ENCODE measurements at places on chromosomes 4 and X.
A peak's percentile ranks its signal among the peaks of the same experiment; 100 is the strongest.

- DNase-seq = no peak
These were observed 93.6 kb upstream of the SMAD1 start for GRCh38 chr4:145388043-145388442.

- no peak for DNase-seq
These were observed 529.6 kb upstream of the SPANXN1 start for GRCh38 chrX:144717682-144718081.

GRCh38 chr4:6959261-6959660 lies 49.6 kb downstream of the TBC1D14 start:
- DNase-seq = no peak

GRCh38 chr4:57080781-57081650 lies 29.2 kb downstream of the IGFBP7 start:
- no peak for DNase-seq

DNA sequence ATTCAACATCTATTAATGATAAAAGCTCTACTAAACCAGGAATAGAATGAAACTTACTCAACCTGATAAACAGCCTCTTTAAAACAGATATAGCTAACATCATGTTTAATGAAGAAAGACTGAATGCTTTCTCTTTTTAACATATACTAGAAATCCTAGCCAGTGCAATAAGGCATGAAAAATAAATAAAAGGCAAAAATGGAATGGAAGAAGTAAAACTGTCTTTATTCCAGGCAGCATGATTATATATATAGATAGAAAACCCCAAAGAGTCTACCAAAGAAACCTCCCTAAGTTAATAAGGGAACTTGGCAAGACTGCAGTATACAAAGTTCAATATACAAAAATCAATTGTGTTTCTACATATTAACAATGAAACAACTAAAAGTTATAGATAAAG lies 25.5 kb downstream of the WDFY3 start:
- DNase-seq = no peak

- no peak for DNase-seq
These were observed 113.2 kb downstream of the ENOX2 start for GRCh38 chrX:130789793-130790192.

GRCh38 chr4:55018521-55018920 lies 106.9 kb downstream of the KDR start:
- DNase-seq = no peak

GRCh38 chr4:146333187-146333894 lies 119.0 kb downstream of the REELD1 start:
- DNase-seq = no peak

DNA sequence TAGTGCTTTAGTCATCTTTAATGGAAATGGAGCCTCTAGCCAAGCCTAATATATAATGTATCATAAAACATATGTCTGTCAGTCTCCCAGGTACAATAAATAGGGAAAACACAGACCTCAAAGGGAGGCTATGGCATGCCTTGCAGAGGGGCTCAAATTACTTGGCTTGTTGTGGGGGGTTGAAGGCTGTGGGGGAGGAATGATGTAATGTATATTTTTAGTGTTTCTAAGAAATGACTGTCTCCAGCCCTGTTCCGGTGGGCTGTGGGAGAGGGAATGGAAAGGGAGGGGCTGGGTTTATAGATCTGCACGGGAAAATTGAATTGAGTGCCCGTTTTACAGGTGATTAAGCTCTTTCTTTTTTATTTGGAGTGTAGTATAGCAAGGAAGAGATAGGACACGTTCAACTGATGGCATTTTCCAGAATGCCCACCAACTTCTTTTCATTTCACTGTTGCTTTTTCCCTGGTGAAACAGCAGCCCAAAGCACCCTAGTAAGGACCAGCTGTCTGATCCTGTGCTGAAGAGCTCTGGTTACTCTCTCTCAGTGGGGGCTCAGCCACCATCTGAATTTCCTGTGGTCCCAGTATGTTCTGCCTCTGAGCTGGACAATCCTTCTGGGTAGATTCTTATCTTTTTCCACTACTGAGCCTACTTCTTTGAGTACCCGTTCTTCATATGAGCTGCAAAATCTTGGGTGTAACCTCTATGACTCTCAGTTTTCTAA lies 220.7 kb upstream of the CASK start:
- DNase-seq = no peak

GRCh38 chrX:7184816-7185215 lies 36.9 kb upstream of the PUDP start:
- no peak for DNase-seq

GRCh38 chr4:151807220-151807619 lies 46.4 kb upstream of the GATB start:
- DNase-seq = no peak

DNA sequence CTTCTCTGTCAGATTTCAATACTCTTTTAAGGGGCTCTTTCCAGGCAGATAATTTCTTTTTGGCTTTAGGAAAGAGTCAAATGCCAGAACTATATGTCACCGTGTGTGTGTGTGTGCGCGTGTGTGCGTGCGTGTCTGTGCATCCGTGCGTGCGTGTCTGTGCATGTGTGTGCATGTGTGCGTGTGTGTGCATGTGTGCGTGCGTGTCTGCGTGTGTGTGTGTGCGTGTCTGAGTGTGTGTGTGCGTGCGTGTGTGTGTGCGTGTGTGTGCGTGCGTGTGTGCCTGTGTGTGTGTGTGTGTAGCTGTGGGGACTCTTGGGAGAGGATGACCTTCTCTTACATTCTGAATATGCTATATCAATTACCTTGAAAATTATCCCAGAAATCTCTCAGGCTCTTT lies 441.6 kb downstream of the SLITRK2 start:
- no peak for DNase-seq

- no peak for DNase-seq
These were observed 3.8 kb downstream of the MBTPS2 start for GRCh38 chrX:21843179-21843578.

- no peak for DNase-seq
These were observed 12.8 kb upstream of the SLITRK4 start for GRCh38 chrX:143648705-143649104.

DNA sequence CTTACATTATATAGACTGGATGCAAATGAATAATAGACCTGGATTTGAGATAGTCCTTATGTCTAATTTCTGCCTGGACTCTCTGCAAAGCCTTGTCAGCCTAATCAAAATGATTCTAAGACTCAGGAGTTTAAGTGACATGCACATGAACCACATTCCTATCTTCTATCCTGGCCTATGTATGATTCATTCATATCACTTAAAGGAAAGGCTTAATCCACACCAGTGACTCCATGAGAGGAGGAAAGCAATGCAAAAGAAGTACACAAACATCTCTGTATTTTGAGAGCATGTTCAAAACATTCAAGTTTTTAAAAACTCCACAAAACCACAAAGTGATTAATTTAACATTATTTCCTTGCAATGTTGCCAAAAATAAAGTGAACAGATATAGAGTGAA lies 14.6 kb downstream of the AMOT start:
- DNase-seq = no peak

- DNase-seq = no peak
These were observed 65.9 kb upstream of the MAOA start for GRCh38 chrX:43590150-43590549.

DNA sequence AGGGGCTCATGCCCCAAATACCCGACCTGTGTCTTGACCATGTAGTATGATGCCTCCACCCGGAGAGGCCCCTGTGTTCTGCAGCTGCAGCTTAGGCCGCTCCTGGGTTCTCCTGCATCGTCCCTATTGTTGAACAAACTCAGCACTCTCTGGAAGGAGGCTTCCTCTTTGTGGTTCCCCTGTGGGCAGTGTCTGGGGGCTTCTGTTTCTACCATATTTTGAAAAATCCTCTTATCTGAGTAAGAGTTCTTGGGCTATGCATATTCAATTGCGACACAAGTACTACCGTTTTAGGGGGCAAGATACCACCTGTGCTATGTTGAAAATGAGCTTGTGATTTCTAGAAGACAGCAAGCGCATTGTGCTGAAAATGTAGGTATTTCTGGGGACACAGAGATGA lies 276.6 kb downstream of the DHRSX start:
- no peak for DNase-seq

- peak; percentile 21 for DNase-seq
These were observed 566 bp downstream of the CORIN start for GRCh38 chr4:47837094-47837907.

DNA sequence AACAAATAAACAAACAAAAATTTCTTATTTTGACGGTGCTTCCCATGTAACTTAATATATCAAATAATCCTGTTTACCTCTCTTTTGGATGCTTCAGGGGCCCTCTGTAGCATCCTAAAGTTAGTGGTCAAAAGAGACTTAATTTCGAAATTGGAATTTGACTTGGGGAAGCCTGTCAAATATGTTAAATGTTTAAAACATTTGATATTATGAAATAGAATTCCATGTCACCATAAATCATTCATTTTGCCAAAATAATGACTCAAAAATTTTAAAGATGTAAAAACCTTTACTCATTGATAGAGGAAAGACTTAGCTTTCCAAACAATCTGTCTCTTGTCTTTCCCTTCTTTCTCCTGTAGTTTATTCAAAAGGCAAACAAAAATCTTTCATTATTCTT lies 20.6 kb upstream of the TEX13A start:
- no peak for DNase-seq

- no peak for DNase-seq
These were observed 245.2 kb upstream of the SMIM31 start for GRCh38 chr4:164508771-164509170.

DNA sequence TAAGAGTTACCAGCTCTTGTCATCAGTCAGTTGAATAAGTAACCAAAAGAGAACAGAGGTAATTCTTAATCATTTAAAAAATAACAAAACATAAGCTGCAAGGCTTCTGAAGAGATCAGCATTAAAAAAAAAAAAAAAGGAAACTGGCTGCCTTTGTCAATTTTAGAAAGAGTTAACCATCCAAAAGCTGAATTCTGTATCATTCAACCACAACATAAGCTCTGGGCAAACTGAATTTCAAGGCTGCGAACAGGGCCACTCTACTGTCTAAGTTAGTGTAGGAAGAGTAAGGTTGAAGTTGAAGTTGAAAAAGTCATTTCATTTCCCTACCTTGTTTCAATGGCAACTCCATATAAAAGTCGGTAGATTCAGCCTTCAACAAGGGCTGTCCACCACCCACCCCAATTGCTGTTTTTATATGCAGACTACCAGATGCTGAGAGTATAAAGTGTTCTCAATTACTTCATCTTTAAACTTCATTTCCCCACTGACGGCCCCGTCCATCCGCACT lies 1.1 kb upstream of the LIN54 start:
- DNase-seq = no peak

DNA sequence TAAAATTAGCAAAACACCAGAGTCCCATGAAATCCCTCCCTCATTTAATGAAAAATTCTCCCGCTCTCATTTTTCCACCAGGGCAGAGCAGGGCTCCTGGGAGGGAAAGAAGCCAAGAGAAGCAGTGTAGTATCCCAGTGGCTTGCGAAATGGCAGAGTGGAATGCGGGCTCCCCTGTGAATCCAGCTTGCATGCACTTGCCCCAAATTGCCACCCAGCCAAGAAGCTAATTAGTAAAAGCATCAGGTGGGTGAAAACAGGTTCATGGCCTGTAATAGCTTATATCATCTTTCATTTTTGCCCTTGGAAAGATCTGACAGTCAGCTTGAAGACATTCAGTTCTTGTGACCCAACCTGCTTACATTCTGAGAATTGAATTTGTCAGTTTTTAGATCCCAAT lies 10.1 kb downstream of the AMOT start:
- no peak for DNase-seq

- DNase-seq = no peak
These were observed 363.5 kb downstream of the BCOR start for GRCh38 chrX:39734174-39734776.

- no peak for DNase-seq
These were observed 104.1 kb downstream of the FSTL5 start for GRCh38 chr4:162059656-162060055.

- DNase-seq = no peak
These were observed 90.8 kb upstream of the PPP2R3B start for GRCh38 chrX:477441-478012.

GRCh38 chrX:39930786-39931528 lies 166.8 kb downstream of the BCOR start:
- DNase-seq = no peak

- DNase-seq = no peak
These were observed 125.9 kb downstream of the CHRNA9 start for GRCh38 chr4:40461062-40461461.

DNA sequence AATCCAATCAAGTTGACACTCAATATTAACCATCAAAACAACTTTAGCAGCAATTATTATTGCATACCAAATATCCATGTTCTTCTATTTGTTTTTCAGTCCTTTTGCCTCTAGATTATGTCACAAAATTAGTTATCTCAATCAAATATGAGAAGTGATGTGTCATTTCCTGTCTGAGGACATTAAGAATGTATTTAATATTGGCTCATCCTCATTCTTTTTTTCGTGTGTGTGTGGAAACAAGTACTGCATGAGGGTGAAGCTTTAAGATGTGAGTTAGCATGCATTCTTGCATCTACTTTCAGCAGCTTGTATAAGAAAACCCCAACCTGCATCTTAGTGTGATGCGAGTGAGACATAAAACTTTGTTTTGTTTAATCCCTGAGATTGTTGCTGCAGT lies 301.4 kb downstream of the GRIA2 start:
- no peak for DNase-seq

GRCh38 chr4:184289179-184289535 lies 71.5 kb upstream of the ENPP6 start:
- DNase-seq = no peak

Data from activated CD8-positive, alpha-beta memory T cell treated with anti-CD3 and anti-CD28 coated beads for 48 hours (primary cell).